Smooth muscle cell of bladder (primary cell): ENCODE measurements at places on chromosomes 4 and X. TPM values are rescaled to one million over a fixed set of nuclear protein-coding genes. Genes with fewer than 3 reads are reported as not detected.

The PFKFB1 gene
- total RNA-seq: under 0.01 TPM in 1 of 2 replicates, not detected in the other

The CCDC110 gene
- 1.7 and 2.0 TPM in 2 replicates for total RNA-seq

The PAGE1 gene
- not detected in 2 replicates for total RNA-seq

The SUPT20HL2 gene
- total RNA-seq: 0.09 and 0.14 TPM in 2 replicates

The KCND1 gene
- 0.28 and 1.0 TPM in 2 replicates for total RNA-seq

The SLC2A9 gene
- total RNA-seq: 3.6 and 4.3 TPM in 2 replicates

The HMX1 gene
- total RNA-seq: not detected in 2 replicates

The TECRL gene
- total RNA-seq: not detected in 2 replicates

The FAM241A gene
- total RNA-seq: 0.85 and 0.92 TPM in 2 replicates
